ENCODE measurements at places on chromosomes 1 and 21. TPM values are rescaled to one million over a fixed set of nuclear protein-coding genes. Genes with fewer than 3 reads are reported as not detected.

SLC1A7 gene
- not detected for total RNA-seq

DNA sequence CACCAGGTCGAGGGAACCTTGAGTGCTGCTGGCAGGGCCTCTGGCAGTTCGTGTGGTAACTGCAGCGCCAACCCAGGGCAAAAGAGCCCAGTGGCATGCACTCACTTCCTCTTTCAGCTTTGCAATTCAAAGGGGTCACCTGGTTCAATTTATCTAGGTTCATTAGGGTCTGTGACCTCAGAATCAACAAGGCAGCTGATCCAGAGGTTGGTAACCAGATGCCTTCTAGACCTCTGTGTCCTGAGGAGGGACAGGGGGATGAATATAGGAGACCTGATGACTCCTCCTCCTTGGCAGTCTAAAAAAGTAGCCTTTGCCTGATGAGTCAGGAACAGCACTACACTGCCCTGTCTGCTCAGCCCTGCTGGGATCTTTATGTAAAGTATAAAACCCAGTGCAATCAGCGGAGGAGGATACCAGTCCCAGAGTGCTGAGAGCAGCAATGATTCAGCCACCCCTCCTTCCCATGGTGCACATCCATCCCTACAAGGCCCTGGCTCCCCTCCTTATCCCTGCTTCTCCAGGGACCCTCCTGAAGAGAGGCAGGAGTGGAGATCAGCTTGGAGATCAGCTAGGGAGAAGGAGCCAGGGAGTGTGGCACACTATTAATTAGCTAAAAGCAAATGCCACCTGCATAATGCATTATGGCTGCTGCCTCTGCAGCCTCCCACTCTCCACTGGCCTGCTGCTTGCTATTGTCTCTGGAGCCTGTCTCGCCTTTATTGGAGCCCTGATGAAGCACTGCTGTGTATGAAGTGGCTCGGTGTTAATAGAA lies 11.2 kb upstream of the FMOD start:
- DNase-seq, result no peak

- no peak for DNase-seq
Observed at GRCh38 chr1:160109686-160110085, 5.9 kb upstream of the ATP1A2 start.

- no peak for DNase-seq
Observed at GRCh38 chr1:53110370-53111072, 31.9 kb downstream of the SLC1A7 start.

DNA sequence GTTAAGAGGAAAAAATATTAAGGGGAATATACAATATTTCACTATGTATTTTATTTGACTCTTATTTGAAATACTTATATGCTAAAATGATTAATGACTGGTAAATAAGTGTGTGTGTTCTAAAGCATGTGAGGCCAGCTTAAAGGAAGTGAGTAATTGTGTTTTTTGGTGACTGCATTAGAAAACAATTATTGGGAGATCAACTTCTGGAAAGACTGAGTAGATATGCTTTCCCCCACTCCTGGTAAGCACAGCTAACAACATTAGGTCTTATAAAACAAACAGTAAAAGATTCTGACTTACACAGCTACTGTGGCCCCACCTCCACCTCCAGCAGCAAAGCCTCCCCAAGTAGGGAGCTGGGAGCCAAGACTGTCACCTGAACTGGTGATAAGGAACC lies 403.0 kb downstream of the SRGAP2C start:
- DNase-seq, result no peak

All from activated CD8-positive, alpha-beta T cell treated with anti-CD3 and anti-CD28 coated beads, Interleukin-2, amount 10 ng/mL, durations not matched to agents 7 days and 5 days (primary cell).